ENCODE measurements at places on chromosomes 1 and 21.

DNA sequence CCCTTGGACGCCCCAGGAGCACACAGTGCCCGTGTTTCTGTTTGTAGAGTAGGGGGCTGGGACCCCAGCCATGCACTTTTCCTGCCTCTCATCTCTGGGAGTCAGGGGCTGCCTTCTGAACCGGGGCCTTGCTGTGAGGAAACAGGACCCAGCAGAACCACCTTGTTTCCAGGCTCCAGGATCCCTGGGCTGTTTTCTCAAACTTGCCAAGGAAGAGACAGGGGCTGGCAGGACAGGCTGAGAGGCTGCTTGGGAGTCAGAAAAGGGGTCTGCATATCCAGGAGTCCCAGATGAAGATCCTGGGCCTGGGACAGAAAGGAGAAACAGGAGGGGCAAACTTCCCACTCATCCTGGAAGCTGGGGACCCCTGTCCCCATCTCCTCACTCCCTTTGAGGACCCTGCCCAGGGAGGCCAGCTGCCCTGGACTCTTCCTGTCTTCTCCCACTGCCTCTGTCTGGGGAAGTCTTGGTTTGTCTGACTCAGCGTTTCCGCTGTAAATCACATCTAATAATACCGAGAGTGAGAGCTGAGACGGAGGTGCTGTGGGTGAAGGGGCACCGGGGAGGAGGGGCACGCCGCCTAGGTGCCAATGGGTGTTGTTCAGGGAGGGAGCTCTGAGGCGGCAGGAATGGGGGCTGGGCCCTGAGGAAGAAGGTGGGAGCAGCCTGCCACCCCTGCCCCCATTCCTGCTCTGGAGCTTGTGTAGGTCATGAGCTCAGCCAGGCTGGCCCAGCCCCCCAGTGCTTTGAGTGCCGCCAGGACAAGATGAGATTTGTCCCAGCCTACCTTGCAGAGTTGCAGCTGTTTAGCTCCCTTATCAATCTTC lies 16.7 kb downstream of the POU3F1 start:
- DNase-seq, result peak; percentile 69

- DNase-seq, result no peak
Measured at GRCh38 chr1:227092069-227092468, 152.0 kb downstream of the COQ8A start.

GRCh38 chr1:224996266-224996665 lies 66.8 kb downstream of the DNAH14 start:
- DNase-seq, result no peak

DNA sequence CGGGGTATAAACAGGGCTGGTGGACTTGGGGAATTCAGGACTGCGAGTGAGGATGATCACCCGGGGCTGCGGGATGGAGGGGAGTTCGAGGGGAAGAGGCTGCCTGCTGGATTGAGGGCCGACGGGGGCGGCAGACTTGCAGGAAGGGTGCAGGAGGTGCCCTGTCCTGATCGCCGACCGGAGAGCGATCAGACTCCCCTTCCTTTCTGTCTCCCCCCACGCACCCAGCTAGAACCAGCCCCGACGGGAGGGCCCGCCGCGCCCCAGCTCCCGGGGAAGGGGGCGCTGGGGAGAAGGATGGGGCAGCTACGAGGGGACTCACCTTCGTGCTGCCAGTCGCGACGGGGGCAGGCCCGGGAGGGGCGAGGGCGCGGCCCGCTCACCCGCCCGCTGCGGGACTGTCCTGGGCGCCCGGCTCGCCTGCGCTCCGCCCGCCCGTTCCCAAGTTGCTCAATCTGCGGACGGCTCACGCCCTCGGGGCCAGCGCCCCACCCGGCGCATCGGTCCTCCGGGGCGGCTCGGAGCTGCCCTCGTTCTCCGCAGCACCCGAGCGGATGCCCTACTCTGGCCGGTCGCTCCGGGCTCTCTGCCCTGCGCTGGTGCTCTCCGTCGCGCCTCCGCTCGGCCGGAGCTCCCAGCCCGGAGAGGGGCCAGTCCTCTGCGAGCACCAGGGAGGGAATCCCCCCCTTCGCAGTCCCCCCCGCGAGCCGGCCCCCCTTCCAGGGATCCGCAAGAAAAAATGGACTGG lies at the start of gene RSPO1:
Gene RSPO1 (minus strand): TSS at position 649 of the 748 bp plus-strand sequence. CDS start 5,231 bp downstream, outside the sequence.
- DNase-seq, result no peak

DNA sequence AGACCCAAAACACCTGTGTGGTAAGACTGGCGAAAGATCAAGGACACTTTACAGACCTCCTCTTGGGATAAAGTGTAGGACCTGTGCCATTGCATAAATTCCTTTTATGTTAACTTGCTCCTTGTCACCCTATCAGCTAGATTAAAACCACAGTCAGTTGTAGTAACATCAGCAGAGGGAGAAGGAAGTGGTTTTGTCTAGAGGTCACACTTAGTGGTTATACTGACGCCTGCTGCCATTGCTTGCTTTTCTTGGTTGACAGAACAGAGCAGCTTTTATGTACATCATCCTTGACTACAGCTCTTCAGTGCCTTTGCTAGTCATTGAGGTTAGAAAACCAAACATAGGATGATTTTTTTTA lies 101.4 kb downstream of the PBX1 start:
- no peak for DNase-seq

- DNase-seq, result no peak
Measured at GRCh38 chr1:205812271-205812877, 624 bp downstream of the SLC41A1 start.

DNA sequence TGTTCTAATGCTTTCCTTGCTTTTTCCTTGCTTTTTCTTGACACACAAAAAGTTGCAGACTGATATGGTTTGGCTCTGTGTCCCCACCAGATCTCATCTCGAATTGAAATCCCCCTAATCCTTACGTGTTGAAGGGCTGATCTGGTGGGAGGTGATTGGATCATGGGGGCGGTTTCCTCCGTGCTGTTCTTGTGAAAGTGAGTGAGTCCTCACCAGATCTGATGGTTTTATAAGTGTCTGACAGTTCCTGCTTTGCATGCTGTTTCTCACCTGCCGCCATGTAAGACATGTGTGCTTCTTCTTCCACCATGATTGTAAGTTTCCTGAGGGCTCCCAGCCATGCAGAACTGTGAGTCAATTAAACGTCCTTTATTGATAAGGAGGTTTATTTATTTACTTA lies 11.3 kb downstream of the SPATA17 start:
- no peak for DNase-seq
